ENCODE measurements at places on chromosomes 4 and X.

DNA sequence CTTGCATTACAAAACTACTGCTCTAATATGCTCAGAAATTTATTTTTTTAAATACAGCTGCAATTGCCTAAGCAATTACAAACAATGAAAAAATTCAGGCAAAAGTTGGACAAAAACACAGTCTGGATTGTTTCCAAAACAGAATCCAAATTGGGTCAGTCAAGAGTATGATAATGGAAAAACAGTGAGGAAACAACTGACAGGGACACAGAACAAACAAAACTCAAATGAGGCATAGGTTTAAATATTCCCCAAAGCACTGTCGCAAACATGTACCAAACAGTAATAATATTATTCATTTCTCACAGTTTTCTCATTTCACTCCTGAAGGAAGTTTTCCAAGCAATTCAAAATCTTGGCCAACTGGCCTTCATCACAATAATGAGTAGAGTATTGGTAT is 386.6 kb downstream of the CENPC start:
- no peak for DNase-seq

DNA sequence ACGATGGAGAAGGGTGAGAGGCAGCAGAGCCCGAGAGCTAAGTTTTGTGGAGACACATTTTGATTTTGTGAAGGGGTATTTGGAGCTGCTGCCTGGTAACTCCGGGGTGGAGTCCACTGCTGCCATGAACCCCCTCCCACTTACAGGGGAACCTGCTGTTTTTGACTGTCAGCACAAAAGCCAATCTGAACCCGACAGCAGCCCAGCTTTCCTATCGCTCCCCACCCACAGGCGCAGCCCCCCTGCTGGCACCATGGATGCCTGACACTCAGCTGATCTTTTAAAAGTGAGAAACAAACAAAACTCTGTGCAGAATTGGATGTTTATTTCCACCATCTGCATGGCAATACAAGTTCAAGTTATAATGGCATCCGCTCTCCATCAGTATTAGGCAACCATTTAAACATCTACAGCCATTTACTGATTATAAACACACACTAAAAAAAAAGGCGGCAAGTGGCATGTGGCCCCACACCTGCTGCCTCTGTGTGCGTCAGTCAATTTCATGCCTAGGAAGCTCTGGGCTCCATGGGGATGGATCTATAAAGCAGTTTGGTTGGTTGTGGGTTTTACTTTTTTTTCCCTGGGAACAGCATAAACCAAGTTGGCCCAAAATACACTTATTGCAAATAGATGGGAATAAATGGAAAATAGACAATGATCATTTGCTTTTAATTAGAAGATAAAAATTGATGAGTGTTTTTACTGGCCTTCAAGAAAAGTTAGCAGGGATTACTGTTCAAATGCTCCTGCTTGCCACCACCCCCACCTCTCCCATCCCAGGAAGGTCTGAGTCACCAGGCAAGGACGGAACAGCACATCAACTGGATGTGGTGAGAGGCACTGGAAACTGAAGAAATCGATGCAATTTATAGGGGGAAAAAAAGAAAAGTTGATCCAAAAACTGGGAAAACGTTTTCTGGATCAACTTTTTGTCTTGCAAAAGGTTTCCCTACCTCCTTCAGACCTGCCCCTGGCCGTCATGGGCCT is 46.0 kb downstream of the SEPSECS start:
- DNase-seq, result no peak

GRCh38 chr4:24849756-24850155 is 54.4 kb downstream of the SOD3 start:
- no peak for DNase-seq

GRCh38 chrX:39398215-39398962 is 597.1 kb downstream of the MID1IP1 start:
- DNase-seq, result no peak

GRCh38 chr4:20589436-20589835 is 110.8 kb upstream of the PACRGL start:
- no peak for DNase-seq

GRCh38 chr4:74543231-74543781 is 98.4 kb downstream of the AREG start:
- DNase-seq, result no peak

DNA sequence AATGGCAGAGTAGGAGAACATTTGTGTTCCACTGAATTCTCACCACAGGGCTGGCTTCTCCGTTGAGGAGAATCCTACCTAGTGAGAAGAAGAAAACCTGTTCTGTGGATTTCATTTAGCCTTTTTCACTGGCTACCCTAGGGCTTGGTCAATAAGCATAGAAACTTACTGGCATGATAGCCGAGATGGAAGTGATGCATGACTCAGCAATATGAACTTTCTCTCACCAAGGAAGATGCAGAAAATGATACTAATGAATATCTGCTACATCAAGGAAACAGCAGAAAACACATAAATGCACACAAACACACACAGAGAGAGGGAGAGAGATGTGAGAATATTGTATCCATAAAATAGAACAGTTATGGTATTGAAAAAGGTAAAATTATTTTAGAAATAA is 216.3 kb downstream of the HHIP start:
- no peak for DNase-seq

DNA sequence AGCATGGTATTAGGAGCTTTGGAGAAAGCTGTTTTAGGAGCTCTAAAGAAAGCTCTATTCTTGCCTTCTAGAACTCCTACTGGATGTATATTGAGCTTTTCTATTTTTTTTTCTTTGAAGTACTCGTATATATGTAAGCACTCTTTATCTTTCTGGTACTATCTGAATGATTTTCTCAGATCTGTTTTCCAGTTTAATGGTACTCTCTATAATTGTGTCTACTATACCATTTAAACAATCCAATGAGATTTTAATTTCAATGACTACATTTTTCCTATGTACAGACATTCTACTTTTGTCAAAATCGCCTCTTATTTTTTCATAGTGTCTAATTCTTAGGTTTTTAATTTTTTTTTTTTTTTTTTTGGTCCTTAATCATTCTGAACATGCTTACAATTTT is 328.1 kb downstream of the DCTD start:
- DNase-seq, result no peak

DNA sequence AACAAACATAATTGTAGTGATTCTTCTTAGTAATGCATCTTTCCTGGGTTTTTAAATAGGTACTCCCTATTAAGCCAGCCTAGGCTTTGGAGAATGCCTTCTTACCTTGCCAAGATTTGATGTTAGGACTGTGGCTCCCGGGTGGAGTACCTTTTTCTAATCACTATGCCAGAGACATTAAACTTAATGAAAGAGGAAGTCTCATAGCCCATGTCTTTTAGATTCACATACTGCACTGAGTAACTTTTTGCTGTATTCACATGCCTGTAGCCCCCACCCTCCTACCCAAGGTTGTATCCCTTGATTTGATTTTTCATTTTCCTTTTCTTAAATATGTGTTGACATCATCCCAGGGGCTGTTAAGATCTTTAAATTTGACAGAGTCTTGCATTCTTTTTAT is 104.2 kb upstream of the TLR2 start:
- DNase-seq, result no peak

- DNase-seq, result no peak
These were observed 48.3 kb downstream of the TLR10 start for GRCh38 chr4:38734446-38734845.

DNA sequence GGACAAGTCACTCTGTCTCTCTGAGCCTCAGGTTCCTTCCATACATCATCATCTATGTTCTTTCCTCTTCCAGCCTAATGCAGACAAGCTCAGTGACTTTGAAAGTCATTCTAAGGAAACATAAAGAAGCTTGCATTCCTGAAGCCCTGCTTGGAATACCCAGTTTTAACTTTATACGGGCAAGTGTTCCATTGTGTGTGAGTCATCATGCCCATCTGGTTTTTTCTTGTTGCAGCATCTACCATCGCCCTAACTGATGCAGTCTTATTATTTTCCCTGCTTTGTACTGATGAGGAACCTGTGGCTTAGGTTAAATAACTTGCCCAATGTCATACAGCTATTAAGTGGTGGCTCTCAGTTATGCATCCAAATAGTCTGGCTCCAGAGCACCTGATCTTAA is 177.9 kb upstream of the RAI2 start:
- no peak for DNase-seq

DNA sequence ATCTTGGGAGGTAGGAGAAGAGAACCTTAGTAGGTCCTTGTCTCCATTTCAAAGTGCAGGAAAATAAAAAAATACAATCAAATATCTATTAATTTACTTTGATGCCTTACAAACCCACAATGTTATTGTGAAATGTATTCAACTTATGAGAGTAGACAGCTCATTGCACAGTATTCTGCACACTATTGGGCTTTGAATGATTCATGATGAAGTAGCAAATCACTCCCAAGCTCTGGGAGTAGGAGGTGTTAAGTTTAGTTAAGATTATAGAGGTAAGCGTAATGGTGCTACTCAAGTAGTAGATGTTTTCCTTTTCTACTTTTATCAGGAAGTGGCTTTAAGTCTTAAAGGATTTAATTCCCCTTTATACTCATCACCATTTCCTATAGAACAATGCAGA is 32.8 kb upstream of the TMPRSS11A start:
- no peak for DNase-seq

GRCh38 chrX:51420610-51421009 is 75.8 kb downstream of the NUDT11 start:
- DNase-seq, result no peak

DNA sequence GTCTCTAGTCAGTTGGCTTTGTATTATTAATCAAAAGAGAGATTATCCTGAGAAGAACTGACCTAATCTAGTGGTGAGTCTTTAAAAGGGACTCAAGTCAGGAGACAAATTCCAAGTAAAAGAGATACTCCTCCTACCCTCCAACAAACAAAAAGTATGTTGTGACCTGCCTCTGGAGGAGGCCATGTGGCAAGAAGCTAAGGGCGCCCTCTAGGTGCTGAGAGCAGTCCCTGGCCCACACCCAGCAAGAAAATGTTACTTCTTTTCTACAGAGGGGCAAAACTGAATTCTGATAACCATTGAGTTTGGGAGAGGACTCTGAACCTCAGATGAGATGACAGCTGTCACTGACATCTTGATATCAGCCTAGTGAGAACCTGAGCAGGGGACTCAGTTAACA is 953.6 kb upstream of the AGA start:
- no peak for DNase-seq

GRCh38 chr4:104449537-104449936 is 45.2 kb downstream of the CXXC4 start:
- no peak for DNase-seq

DNA sequence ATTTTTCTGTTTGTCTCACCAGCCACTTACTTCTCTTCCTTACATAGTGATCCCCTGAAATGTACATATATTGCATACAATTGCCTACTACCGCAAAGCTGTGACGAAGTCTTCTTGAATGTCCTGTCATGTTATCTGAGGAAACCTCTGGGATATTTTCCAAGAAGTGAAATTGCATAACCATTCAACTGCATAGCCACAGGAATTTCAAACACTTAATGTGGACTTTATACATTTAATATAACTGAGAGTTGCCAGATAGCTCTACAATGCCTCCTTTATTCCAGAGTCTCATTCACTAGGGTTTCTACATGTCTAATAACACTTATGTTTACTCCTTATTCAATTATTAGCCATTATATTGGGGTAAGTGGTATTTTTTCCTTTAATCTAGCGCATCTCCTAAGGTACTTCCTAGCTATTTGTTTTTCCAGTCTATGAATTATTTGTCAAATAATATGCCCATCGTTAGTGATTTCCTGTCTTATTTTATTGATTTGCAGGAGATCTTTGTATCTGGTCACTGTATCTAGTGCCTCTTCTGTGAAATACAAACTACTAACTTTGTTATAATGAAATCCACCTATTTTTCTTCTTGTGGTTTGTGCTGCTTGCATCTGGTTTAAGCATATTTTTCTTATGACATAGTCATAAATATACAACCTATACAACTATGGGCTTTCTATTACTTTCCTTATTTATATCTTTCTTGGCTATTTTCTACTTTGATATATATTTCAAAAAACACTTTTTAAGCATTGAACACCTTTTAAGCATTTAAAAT is 69.2 kb upstream of the GRID2 start:
- DNase-seq, result no peak

GRCh38 chr4:149102765-149103164 is 660.6 kb upstream of the NR3C2 start:
- DNase-seq, result no peak

DNA sequence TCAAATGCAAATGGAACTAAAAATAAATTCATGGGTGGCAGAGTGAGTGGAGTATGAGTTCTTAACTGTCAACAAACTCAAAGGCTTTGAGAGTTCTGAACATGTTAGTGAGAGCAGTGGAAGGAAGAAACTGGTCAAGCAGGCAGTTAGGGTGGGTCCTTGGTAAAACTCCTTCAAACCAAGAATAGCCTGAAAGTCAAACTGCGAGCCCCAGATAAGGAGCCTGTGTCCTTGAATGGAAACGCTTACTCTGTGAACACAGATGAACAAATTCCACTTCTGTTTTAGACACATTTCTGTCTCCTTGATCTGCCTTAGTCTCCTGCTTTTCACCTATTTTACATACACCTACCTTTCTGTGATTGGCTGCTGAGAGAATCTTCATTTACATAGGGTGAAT is 129.4 kb upstream of the PCDH18 start:
- DNase-seq, result no peak

GRCh38 chr4:18022572-18023050 is 1.1 kb upstream of the LCORL start:
- no peak for DNase-seq

GRCh38 chrX:130025256-130025655 is 42.8 kb downstream of the BCORL1 start:
- no peak for DNase-seq

- DNase-seq, result no peak
These were observed 54.7 kb downstream of the SLITRK4 start for GRCh38 chrX:143581240-143581639.

DNA sequence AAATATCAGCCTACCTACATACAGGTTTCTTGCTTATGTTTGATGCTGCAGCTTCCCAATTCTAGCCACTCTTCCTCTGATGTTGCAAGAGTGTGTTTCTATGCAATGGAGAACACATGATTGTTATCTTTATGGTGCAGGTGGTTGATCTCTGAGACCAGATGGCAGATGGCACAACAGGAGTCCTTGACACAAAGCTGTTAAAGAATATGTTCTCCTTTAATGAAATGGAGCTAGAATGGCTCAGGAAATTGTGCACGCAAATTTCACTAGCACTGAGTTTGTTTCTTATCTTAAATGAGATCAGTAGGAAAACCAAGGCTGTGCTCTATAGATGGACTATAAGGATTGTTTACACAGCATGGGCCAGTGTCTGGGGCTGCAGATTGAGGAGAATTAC is 29.9 kb upstream of the TTC29 start:
- no peak for DNase-seq
